ENCODE measurements at places on chromosomes 1 and 21. TPM values are rescaled to one million over a fixed set of nuclear protein-coding genes. Genes with fewer than 3 reads are reported as not detected.

PAQR6 gene
- 1.9 TPM for total RNA-seq

FCRL3 gene
- total RNA-seq: 8.5 TPM

POFUT2 gene
- total RNA-seq: 13.5 TPM

KRTAP10-5 gene
- total RNA-seq: not detected

TIE1 gene
- total RNA-seq: 0.31 TPM

MXRA8 gene
- 0.29 TPM for total RNA-seq

HSD11B1 gene
- total RNA-seq: 0.59 TPM

MAPKAPK2 gene
- 79.1 TPM for total RNA-seq

UMODL1 gene
- not detected for total RNA-seq

KRTAP19-3 gene
- total RNA-seq: not detected

PPM1J gene
- 0.33 TPM for total RNA-seq

Measured in CD8-positive, alpha-beta memory T cell (primary cell).